ENCODE measurements at places on chromosomes 3 and 15.

DNA sequence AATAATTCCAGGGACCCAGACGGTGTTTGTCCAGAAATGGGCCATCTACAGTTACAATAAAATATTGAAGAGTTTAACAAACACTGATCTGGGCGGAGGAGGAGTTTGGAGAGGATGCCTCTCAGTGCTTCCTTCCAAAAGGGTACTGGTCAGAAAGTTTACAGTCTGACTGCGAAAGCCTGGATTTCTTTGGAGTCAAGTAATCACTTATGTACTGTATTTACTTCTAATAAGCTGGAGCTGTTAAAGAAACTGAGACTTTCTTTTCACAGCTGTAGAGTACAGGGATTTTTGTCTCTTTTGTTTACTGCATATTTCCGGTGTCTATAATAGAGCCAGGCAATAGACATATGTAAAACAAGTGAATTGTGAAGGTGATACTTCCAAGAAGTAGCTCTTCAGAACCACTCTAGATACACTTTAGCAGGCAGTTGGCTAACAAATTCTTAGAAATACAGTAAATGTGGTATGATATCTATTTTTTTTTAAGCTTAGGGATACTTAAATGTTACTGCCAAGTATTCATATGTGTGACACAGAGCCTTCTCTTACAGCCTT lies 22.1 kb upstream of the NEO1 start:
- DNase-seq = no peak

DNA sequence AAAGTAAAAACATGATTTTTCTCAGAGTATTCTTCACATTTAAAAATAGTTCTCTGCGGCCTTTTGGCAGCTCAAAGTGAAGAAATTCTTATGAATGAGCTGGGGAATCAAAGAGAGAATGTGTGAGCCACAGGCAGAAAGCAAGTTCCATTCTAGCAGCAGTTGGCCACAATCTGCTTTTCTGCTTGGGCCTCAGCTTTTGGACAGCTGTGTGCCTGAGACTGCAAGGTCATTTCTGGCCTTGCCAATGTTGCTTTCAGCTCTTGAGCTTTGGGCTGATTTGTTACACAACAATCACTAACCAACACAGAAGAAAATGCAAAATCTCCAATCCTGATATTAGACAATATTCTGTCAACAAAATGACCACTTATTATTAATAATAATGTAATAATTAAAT lies 14.4 kb upstream of the TM4SF4 start:
- DNase-seq = no peak

DNA sequence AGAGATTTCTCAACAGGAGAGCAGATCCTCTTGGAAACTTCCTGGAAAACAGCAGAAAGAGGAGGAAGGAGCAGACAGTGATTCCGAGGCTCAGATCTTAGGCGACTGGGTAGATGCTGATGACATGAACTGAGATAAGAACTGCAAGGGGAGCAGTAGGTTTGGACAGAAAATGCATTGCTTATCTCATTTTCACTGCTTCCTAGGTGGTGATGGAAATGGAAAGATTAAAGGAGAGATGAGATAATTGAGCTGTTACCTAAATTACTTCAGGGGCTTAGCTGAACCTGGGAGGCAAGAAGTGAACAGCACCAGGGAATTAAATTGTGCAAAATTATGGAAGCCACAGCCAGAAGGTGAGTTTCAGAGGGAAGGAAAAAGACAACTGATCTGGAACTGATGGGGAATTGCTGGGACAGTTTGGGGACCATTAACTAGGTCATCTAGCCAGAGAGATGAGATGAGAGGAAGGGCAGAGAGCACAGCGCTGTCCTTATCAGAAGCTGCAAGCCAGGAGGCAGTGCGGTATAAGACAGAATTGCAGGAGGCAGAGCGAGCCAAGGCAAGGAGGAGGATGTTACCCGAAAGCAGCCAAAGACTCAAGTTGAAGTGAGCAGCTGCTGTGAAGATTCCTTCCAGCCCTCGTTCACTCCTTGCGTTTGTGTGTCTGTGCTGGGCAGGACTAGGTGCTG lies 140.4 kb downstream of the SRGAP3 start:
- DNase-seq = no peak

DNA sequence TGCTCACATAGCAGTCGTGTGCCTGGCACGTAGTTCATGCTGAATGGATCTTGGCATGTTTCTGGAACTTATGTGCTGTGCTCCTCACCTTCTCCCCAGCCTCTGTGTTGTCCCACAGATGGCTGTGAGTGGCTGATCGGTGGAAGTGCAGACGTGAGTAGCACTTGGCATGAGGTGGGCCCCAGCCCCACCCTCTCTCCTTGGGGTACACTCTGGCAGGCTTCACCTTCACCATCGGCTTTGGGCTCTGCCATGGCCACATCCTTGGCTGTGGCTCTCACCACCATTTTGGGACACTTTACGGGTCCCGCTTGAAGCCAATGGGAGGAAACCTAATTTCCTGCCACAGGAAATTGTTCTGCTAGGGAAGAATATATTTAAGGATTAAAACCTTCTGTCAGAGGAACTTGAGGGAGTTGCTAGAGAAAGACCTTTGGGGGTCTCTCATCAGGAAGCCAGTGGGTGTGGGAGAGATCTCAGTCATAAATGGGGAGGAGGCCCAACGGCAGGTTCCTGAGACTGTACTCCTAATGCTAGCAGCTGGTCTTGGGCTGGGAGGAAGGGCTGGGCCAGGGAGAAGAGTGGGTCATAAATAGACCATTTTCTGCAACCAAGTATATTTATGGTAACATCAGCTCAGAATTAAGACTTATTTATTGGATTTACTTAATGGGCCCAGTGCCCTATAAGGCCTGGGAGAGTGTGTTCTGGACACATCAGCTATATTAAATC lies 92.3 kb downstream of the SMAD3 start:
- DNase-seq = no peak

- DNase-seq = no peak
These were observed 1.5 kb downstream of the UBE2Q2 start for GRCh38 chr15:75844629-75845335.

GRCh38 chr3:57978316-57978715 lies 29.9 kb upstream of the FLNB start:
- no peak for DNase-seq

GRCh38 chr15:63792584-63792983 lies 41.2 kb downstream of the HERC1 start:
- no peak for DNase-seq
